HS-5 (cell line): ENCODE measurements at places on chromosomes 11 and 22.

DNA sequence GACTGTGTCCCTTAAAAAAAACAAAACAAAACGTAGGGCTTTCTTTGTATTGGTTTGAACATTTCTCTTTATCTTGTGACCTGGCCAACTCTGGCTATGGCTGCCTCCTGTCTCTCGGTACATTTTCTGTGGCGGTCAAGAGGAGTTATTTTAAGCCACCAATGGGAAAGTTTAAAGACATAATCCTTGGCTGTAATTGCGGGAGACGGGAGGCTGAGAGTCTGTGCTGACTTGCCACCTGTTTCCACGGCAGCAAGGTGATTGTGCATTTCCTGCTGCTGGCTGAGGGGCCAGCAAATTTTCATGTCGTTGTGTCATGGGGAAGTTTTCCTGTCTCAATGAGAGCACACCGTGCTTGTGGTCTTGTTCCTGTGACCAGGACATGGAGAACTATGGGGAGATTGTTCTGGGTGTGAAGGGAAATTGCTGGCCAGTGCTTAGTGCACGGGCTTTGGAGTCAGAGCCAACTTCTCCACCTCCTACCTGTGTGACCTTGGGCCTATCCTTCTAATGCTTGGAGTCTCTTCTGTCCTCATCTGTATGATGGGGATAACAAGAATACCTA lies 11.0 kb downstream of the PTPRJ start:
- no peak for DNase-seq

DNA sequence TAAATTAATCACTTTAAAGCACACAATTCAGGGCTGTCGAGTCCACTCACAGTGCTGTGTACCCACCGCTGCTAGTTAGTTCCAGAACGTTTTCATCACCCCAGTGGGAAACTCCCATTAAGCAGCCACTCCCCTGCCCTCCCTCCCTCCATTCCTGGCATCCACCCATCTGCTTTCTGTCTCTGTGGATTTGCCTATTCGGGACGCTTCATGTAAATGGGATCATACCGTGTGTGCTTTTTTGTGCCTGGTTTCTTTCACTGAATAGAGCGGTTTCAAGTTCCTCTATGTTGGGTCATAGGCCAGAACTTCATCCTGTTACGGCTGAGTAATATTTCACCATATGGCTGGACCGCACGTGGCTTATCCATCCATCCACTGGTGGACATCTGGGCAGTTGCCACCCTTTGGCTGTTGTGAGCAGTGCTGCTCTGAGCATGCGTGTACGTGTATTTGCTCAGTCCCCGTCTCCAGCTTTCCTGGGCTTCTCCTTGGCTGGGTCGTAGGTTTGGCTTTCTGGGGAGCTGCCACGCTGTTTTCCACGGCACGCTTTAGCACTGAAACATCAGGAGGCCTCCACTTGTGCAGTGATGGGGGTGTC lies 30.1 kb downstream of the ARHGAP8 start:
- no peak for DNase-seq

DNA sequence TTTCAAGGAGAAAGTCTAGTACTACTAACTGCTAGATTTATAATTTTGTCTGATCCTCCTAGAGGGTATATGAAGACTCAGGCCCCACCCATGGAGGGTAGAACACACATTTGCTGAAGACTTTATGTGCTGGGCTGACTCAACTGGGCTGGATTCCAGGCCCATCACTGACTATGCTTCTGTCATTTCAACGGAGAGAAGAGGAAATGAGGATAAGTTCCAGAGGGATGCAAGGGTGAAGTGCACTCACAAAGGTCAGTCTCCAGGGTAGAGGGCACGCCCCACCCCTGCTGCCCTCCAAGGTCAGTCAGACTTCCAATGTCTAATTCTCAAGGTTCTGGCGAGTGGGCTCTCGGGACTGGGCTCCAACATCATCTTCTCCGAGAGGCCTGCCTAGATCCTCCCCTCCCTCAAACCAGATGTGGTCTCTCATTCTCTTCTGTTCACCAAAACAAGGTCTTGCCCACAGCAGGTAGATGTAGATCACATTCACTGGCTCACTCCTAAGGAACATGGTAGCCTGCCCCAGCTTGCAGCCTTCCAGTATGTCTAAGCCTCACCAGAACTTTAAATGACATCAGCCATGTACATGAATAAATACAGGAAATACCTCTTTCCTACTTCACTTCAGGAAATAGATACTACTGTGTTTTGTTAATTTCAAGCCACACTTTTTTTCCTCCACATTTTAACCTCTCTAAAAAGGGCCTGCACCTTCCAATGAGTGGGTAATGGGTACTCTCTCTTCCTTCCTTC lies 7.3 kb upstream of the C11orf86 start:
- DNase-seq, result peak; percentile 78

GRCh38 chr22:29964776-29965175 lies 81.8 kb downstream of the MTMR3 start:
- no peak for DNase-seq

- DNase-seq, result no peak
These were observed 4.3 kb upstream of the CARNS1 start for GRCh38 chr11:67410984-67411784.

- DNase-seq, result no peak
These were observed 39.8 kb upstream of the TLCD5 start for GRCh38 chr11:120285256-120285655.

DNA sequence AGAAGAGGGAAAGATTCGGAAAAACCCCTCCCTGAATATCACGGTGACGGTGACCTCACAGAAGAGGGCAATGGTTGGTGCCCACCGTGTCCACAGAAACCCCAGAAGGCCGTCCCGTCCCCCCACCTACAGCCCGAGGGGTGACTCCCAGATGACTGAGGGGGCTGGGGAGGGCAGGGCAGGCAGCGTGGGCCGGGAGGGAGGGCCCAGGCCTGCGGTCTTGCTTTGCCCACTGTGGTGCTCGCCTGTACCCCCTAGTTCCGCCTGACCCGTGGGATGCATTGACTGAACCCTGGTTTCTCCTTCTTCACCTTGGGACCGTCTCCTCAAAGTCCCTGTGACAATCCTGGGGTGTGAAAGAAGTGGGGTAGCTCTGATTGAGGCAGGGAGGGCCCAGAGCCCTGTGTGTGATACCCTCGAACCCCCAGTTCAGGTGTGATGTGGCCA lies 526.7 kb downstream of the BRD1 start:
- no peak for DNase-seq

GRCh38 chr11:134008634-134009071 lies 51.9 kb upstream of the IGSF9B start:
- DNase-seq, result no peak

DNA sequence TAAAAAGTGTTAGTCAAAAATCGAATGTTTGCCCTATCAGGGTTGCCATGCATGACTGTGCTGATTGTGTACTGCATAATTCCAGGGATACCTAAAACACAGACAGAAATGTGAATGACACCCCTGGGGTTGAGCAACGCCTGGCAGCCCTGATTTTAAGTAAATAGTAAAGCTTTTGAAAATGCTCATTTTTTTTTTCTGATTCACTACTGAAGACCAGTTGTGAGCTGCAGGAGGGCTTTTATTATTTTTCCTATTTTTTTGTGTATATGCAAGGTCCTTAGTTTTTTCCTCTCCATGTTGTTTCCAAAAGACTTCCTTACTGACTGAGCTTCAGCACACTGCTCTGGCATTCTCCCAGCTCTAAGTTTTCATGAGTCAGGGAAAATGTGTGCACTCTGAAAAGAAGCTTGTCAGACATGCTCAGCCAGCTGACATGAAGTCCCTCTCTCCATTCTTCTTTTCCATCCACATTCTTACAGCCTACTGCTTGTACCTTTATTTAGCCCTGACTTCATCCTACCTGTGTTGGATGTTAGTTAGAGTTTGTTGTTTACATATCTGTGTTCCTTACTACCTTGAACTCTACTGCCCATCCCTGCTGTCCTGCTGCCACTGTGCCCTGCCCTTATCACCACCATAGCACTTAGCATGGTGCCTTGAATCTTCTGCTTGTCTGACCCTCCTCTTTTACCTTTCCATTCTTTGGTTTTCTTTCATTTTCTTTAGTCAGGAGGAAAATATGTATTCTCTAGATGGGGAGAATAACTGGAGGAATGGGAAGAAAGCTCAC lies 79.5 kb downstream of the HORMAD2 start:
- no peak for DNase-seq

DNA sequence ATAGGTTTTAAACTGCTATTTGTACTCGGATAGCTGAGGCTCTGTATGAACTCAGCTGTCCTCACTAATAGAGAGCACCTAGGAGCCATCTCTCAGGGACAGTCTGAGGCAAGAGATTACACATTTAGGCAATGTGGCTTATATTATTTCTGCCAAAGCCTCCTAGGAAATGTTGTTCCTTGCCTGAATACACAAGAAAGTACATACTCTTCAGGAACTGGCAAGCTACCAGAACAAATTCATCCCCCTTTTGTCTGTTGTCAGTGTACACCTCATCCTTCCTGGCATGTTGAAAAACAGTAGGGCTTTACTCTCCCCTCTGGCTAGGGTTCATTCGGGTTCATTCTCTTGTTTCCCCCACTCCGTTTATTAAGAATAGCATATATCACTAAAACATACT lies 615.9 kb upstream of the FAT3 start:
- no peak for DNase-seq

DNA sequence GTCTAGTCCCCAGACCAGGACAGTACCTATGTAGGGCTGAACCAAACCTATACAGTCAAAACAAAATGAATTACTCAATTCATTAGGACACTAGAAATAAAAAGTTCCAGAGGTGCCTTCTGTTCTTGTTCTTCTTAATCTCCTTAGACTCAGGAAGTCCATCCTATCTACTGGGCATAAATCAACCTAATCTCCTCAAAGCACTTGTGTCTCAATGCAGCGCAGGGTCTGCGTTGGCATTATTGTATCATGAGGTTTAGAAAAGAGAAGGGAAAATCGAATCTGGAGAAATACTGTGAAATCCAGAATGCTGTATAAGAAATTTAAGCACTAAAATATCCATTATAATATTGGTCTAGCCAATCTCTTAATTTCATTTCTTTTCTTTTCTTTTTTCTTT lies 2.4 kb upstream of the OR10V1 start:
- no peak for DNase-seq

GRCh38 chr11:48270621-48271020 lies 7.0 kb downstream of the OR4X1 start:
- no peak for DNase-seq

DNA sequence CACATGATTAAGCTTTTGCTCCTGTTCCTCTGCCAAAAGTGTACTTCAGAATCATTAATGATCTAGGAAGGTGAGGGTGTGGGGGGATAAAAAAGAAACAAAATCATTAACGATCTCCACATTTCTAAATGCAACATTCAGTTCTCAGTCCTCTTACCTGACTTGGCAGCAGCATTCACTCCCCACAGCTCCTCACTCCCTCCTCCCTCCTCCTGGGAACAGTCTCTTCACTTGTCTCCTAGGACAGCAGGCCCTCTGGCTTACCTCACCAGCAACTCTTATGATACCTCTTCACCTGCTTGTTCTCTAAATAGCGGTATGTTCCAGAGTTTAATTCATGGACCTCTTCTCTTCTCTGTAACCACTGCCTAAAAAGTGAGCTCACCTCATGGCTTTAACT lies 56.5 kb upstream of the APOA1 start:
- DNase-seq, result no peak
